ENCODE measurements at places on chromosomes 7 and 10.
A peak's percentile ranks its signal among the peaks of the same experiment; 100 is the strongest.

- peaks cover 3% of the 10 kb centered on the region for H3K4me1 ChIP-seq
- H3K36me3 ChIP-seq = no peaks in the 10 kb centered on the region
- H3K27ac ChIP-seq = no peak overlapping the region
- H3K27me3 ChIP-seq = no peaks in the 10 kb centered on the region
- DNase-seq = no peak
Observed at GRCh38 chr10:74645692-74646091, 180.7 kb upstream of the KAT6B start.

DNA sequence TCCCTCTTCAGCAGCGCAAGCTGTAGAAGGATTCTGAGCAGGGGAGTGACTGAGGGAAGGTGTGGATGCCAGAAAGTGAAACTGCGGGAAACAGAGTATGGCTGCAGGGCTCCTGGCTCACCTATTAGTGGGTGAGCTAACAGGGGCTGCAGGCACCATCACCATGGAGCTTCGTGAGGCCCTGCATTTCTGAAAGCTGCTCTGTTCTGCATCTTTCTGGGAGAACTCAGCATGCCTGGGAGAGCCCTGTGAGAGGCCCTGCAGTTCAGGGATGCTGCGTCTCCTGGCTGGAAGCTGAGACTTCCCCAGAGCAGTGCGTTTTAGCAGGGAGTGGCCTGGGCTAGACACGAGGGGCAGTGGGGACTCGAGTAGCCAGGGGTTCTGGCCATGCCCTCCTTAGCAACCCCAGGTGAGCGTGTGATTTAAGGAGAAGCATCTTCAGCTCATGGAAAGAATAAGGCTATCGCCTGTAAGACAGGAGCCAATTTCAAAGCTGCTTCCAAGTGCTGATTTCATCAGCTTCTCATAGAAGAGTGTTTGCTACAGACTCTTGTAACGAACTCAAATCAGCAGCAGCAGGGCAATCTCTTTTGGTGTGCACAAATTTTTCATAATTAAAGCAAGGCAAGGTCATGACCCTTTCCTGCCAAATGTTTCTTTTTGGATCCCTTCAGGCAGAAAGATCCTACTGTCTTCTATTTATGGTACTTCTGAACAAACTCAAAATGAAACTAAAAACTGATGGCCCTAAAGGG lies 293.6 kb upstream of the ZNF32 start:
- H3K4me1 ChIP-seq = no peaks in the 10 kb centered on the region
- H3K36me3 ChIP-seq = no peaks in the 10 kb centered on the region
- H3K27ac ChIP-seq = no peak overlapping the region
- H3K4me3 ChIP-seq = no peak overlapping the region

DNA sequence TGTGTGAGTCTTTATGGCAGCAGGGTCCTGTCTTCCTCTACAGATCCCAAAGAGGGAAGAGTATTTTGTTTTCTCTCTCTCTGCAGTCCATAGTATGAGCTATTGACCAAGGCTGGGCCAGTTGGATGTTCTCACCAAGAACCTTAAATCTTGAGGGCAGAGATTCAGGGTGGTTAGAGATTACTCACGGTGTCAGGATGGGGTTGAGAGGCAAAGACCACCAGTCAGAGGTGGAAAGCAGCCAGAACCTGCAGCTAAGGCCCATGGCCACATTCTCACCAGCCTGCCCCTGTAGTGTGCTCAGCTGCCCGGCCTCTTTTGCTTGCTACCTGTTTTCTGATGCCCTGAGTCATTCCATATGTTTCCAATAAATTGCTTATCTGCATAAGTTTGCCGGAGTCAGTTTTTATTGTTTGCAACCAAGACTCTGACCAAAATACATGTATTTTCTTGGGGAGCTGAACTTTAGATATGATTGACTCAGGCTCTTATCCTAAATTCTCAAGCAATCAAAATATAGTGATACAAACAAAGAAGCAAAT lies 67.0 kb downstream of the MAP3K8 start:
- no peak overlapping the region for H3K27ac ChIP-seq
- H3K4me3 ChIP-seq = no peak overlapping the region
- DNase-seq = no peak
- H3K4me1 ChIP-seq = peaks cover 21% of the 10 kb centered on the region
- no peaks in the 10 kb centered on the region for H3K36me3 ChIP-seq
- no peaks in the 10 kb centered on the region for H3K27me3 ChIP-seq

- no peaks in the 10 kb centered on the region for H3K4me1 ChIP-seq
- H3K27me3 ChIP-seq = no peaks in the 10 kb centered on the region
- no peak overlapping the region for H3K27ac ChIP-seq
- H3K36me3 ChIP-seq = no peaks in the 10 kb centered on the region
- no peak for DNase-seq
- H3K4me3 ChIP-seq = no peak overlapping the region
Observed at GRCh38 chr7:99201027-99201426, 6.9 kb downstream of the KPNA7 start.

DNA sequence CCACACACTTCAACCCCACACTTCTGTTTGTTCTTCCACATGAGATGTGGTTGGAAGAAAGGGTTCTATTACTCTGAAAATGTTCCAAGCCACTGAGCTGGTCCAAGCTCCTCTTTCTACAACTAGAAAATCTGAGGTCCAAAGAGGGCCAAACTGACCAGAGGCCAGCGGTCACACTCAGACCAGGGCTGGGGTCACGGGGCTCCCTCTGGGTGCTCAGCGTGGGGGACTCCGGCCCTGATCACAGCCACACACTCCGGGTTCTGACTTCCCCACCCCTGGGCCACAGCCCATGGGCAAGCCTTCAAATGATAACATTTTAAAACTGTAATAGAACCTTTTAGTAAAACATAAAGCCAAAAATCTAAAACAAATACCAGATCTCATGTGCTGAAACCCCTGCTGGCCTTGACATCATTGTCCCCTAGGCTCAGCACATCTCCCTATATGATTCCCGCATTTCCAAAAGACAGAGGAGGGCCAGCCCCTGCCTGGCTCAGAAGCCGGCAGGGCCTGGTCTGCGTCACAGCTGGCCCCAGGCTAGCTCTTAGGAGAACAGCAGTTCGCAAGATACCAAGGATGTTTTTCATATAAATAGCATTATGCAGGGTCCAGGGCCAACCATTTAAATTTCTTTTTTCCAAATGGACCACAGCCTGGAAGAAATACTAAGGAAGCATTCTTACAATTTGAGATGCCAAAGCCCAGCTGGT lies 3.3 kb downstream of the CRYGN start:
- H3K36me3 ChIP-seq = no peaks in the 10 kb centered on the region
- no peak for DNase-seq
- H3K4me3 ChIP-seq = no peak overlapping the region
- peak overlapping the region; percentile 86 for H3K27ac ChIP-seq
- peaks cover 12% of the 10 kb centered on the region for H3K4me1 ChIP-seq

GRCh38 chr7:44261240-44261639 lies 60.5 kb downstream of the YKT6 start:
- no peak for DNase-seq
- no peak overlapping the region for H3K4me3 ChIP-seq
- H3K27ac ChIP-seq = no peak overlapping the region
- H3K27me3 ChIP-seq = peaks cover 39% of the 10 kb centered on the region
- H3K36me3 ChIP-seq = no peaks in the 10 kb centered on the region

GRCh38 chr10:87740254-87740655 lies 77.8 kb downstream of the ATAD1 start:
- no peak overlapping the region for H3K27ac ChIP-seq
- no peaks in the 10 kb centered on the region for H3K4me1 ChIP-seq
- H3K27me3 ChIP-seq = no peaks in the 10 kb centered on the region
- DNase-seq = no peak
